ENCODE measurements at places on chromosomes 2 and 18.

DNA sequence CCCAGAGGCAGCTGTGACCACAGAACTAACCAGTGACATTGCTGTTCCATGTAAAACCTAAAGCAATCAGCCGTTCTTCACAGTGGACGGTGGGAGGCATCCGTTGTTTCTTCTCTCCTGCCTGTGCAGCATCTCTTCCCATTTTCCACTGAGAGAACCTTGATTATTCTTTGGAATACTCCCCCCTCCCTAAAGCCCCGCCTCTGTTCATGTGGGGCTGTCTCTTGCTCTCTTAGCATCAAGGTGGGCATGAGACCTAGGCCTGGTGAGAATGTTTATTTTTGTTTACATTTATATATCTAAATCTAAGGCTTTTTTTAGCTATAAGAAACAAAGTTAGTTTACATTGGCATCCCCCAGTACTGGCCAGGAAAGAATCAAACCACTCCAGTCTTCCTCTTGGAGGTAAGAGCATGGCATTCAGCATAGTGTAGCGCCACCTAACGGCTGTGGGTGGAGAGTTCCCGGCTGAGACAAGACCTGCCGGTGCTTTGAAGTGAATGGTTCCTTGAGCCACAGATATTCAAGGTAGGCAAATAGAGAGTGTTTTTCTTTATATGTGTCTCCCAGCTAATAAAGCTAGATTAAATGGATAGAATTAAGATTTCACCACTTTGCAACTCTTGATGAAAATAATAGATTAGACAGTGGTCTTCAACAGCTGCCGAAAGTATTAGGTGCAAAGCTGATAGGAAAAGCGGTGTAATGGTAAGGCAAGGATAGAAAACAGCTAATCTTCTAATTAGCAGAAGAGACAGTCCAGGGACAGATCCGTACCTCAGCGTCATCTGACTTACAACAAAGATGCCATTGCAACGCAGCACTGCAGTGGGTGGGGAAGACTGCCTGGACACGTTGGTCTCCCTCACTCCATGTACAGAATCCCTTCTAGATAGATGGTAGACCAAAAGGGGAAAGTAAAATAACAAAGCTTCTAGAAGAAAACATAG, 219.6 kb upstream of the RAB12 start:
- peak; percentile 15 for DNase-seq

DNA sequence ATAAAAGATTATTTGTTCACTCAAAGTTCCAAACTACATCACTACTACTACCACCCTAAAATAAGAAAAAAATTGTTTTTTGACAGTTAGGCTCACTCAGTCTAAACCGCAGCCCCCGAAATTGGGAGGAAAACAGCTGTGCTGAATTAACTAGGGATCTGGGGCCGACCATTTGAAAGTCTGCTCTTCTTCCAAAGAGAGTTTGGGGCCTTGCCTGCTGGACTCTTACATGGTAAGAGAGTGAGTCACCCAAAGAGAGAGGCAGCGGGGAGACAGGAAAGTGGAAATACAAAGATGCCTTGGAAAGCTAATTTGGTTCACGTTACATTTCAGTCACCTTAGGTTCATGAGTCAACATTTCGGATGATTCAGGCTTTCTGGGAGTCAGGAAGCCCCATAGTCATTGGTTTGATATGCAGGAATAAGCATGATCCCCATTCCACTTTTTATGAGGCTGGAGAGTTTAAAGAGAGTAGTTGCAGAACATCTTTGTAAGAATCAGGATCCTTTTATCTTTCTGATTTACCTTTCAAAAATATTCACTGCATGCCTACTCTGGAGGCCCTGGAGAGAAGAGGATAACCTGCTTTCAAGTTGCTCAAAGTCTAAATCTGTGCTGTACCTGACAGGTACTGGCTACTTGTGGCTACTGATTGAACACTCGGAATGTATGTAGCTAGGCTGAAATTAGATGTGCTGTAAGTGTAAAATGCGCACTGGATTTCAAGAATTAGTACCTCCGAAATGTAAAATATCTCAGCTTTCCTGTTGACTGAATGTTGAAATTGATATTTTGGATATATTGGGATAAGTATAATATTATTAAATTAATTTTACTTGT, 995 bp upstream of the RTN4 start:
- DNase-seq: peak; percentile 94

GRCh38 chr2:196213252-196213980, 42.0 kb upstream of the STK17B start:
- no peak for DNase-seq

- DNase-seq: no peak
Observed at GRCh38 chr2:24907116-24907515, 12.9 kb downstream of the ADCY3 start.

DNA sequence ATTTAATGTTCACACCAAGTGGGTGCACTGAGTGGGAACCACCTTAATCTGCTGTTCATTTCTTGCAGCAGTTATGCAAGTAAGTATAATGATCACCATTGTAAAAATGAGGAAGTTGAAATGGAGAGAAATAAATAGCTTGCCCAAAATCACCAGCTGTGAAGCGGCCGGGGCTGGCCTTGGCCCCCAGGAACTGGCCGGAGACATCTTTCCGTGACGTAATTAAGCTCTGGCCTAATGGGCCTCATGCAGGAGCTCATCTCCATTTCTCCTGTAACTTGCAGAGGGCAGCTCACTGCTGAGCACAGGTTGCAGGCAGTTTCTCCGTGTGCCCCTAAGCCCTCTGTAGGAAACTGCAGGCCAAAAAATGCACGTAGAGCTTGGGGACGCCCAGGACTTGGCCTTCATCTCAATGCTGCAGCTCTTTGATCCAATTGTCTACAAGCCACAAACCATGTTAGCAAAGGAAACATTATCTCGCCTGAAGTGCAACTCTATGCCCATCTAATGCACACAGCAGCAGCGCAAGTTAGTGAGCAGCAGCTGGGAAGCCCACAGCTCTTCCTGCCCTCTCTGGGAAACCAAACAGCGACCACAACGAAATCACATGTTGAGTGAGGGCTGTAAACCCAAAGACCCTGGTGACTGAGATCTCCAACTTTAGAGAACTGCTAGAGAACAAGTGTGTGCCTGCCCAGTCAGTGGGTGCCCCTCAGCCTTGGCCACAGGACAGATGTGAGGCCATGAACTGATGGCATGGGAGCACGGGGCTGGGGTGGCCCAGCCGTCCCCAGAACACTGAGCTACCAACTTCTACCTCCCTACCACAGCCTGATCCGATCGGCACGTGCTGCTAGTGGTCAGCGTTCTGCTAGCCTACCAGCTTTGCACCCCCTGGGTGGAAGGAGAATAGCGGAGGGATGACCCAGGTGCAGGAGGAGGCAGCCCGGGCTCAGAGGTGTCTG, 28.8 kb downstream of the APCDD1 start:
- no peak for DNase-seq

- DNase-seq: no peak
Observed at GRCh38 chr18:3468066-3468705, 18.2 kb downstream of the TGIF1 start.

GRCh38 chr2:20106746-20107145, 55.3 kb upstream of the LAPTM4A start:
- no peak for DNase-seq

GRCh38 chr2:111105926-111106325, 14.8 kb upstream of the BCL2L11 start:
- no peak for DNase-seq

DNA sequence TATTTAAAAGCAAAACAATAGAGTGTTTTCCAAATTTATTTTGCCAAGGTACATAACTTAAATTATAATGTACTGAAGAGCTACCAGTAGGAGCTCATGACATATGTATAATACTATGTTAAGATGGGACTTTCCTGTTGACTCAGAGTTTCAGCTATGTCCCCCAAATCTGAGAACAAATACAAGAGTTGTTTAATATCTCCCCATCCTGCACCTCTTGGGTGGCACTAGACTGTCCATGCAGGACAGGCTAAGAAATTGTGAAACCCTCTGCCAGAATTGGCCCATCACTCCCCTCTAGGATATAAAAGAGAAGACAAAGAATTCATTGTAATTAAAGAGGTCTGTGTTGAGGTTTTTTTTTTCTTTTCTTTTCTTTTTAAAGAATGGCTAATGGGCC, 21.7 kb upstream of the CTAGE1 start:
- no peak for DNase-seq

Data from pulmonary artery endothelial cell (primary cell).